ENCODE measurements at places on chromosomes 13 and 19. TPM values are rescaled to one million over a fixed set of nuclear protein-coding genes. Genes with fewer than 3 reads are reported as not detected.

NLRP9 gene
- not detected for total RNA-seq

DNA sequence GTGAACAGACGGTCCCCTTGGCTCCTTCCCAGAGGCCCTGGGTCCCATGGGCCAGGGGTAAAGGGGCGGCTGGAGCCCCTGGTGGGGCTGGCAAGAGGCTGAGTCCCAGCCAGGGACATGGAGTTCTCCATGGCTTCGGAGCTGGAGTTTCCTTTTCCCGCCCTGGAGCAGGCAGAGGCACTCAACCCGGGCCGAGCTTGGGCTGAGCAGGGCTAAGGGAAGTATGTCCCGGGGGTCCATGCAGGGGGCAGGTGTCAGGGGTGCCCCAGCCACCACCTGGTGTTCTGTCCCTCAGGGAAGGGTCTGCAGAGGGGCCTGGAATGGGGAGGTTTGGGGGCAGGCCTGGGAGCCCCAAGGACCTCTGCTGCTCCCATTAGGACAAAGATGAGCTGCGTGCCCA, 54.0 kb upstream of the TPM4 start:
- no peak for DNase-seq

DNA sequence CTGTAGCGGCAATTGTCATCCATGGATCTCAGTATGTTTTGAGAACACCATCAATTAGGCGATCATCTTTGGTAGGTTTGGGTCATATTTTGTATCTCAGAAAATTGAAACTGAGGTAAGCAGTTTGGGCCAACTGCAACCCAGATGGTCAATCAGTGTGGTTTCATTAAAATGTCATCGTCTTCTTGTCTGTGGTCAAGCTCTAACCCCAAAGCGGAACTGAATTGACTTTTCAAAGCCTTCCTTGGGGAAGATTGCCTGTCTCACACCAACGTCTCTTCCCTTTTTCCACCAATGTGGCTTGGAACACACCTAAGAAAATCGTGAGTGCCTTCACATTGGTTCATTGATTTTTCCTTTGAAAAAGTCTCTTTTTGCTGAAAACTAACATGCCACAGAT, 56.3 kb upstream of the UBAC2 start:
- no peak for DNase-seq

GRCh38 chr19:38665219-38665931, 17.9 kb downstream of the ACTN4 start:
- DNase-seq = no peak

DNA sequence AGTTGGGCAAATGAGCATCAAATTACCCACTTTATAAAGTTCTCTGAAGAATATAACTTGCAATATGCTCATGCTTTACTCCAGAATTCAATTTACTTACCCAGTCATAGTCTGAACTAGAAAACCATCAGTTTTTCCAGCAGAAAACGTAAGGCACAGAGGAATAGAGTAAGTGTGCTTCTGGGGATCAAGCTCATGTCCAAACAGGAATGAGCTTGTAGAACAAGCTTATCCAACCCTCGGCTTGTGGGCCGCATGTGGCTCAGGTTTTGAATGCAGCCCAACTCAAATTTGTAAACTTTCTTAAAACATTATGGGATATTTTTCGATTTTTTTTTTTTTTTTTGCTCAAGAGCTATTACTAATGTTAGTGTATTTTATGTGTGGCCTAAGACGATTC, 308.5 kb upstream of the KLF12 start:
- DNase-seq = no peak

All from G401 (cell line).